ENCODE measurements at places on chromosomes 1 and 21.

- no peak for DNase-seq
Measured at GRCh38 chr1:112889052-112889768, 66.8 kb downstream of the SLC16A1 start.

DNA sequence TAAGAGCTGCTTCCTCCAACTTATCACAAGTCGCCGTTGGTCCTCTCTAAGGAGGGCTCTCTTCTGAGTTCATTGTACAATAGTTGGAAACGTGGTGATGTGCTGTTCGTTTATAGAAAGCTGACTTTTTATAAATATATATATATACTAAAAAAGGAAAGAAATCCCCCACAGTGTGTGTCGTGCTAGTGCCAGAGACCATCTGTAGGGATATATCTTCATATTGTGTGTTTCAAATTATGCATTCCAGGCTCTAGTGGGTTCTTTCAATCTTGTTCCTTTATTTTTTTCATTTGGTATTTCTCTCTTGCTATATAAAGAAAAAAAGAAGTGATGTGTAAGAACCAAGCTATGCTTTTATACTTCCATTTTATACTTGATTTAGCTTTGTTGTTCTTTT is 111.8 kb downstream of the TAS1R2 start:
- DNase-seq: no peak

- no peak for DNase-seq
Measured at GRCh38 chr1:26689504-26689903, 6.3 kb upstream of the ARID1A start.

GRCh38 chr1:198132060-198132781 is 24.6 kb upstream of the NEK7 start:
- DNase-seq: no peak

- no peak for DNase-seq
Measured at GRCh38 chr1:67059346-67059745, 5.4 kb upstream of the SLC35D1 start.

DNA sequence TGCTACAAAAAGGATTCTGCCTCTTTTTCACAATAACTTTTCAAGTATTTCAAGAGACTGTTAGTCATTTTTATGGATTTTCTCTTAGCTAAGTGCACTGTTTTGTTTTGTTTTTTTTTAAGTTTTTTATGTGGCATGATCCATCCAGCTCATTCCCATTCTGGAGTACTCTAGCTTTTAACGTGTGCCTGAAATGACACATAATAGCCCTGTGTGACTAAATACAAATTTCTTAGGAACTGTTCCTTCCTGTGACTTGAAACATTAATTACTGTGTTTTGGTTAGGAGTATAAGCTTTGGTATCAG is 143.9 kb downstream of the HS2ST1 start:
- DNase-seq: no peak

- DNase-seq: no peak
Measured at GRCh38 chr21:14070049-14070893, 140.5 kb downstream of the LIPI start.

DNA sequence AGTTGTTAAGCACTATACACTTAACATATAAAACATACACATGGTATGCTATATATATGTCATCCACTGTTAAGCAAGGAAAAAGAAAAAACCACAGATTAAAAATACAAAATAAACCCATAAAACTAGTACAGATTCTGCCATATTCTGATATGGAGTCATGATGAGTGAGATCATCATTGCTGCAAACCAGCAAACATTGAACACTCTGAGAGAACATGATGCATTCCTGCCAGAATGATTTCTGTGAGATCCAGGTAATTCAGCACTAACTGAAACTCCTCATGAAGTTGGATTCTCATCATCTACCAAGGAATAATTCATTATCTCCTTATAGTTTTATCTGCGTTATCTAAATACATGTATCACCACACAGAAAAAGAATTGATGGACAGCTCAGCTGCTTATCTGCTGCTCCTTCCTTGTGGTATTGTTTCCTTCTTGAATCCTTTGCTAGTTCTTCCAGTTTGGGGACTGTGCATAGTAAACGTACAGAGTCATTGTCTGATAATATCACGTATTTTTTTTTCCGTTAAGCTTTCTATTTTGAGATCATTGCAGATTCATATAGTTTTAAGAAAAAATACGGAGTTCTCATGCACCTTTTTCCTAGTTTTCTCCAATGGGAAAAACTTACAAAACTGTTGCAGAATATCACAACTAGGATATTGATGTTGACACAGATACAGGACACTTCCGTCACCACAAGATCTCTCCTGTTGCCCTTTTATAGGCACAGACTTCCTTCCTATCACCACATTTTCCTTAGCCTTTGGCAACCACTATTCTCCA is 9.3 kb downstream of the RAB4A start:
- no peak for DNase-seq

DNA sequence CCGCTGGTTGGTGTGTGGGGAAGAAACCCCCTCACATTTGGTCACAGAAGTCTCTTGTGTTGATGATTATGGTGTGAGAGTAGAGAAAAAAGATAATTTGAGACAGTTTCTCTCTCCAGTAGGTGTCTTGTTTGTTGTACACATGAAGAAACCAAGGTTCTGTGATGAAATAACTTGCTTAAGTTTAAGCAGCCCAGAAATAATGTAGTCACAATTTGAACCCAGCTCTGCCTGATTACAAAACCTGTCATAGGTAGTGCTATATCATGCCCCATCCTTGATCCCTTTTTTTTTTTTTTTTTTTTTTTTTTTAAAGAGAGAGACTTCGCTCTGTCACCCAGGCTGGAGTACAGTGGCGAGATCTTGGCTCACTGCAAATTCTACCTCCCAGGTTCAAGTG is 4.9 kb downstream of the MFN2 start:
- DNase-seq: no peak

DNA sequence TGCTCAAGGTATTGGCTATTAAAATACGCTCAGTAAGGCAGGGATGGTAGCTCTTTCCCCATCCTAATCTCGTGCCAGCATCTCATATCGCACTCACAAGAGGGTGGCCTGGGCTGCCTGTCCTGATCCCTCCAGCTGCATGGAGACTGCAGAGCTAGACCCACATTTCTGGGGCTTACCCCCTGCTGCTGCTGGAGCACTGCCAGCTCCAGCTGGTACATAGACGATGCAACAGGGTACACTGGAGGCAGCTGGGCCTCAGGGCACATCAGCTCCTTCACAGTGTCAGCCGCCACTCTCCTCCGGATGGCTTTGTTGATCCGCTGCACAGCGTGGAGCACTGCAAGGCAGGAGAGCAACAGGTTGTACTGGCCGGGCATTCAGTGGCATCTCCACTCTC is 16.0 kb downstream of the IQGAP3 start:
- DNase-seq: no peak

DNA sequence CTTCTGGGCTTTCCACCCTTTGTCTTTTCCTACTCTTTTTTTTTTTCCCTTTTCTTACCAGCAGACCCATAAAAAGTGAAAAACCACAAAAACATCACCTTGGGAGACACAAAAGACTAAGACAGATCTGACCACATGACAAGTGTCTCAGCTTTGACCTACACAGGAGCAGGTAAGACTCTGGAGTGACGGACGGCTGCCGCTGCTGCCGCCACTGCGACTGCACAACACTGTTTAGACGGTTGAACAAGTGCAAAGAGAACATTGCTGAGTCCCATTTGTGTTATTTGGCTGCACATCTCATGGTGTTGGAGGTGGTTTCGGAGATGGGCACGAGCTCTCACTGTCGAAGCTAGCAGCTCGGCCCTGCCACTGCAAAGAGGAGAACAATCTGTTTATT is 62.0 kb downstream of the SYT6 start:
- no peak for DNase-seq

DNA sequence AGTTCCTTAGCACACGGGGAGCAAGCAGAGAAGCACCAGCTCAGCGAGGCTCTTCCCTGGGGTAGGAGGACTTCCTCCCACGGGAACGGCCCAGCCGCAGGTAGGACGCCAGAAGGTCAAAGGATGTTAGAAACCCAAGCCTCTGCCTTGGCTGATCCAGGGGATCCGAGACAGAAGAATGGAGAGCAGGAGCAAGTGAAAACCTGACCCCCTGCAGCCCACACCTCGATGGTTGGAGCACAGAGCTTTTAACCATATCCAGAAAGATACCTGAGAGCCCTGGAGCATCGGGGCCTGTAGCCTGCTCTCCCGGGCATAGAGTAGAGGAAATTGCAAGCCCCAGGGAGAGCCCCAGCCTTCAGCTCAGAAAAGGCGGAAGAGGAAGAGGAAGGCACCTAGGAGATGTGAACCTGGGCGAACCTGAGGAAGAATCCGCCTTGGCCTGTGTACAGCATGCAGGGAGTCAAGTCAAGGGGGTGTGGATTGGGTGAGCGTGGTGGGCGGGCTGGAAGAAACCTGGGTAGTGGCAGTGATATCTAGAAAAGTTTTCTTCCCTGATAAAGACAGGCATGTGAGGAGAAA is 76.3 kb downstream of the PSMG1 start:
- DNase-seq: no peak

DNA sequence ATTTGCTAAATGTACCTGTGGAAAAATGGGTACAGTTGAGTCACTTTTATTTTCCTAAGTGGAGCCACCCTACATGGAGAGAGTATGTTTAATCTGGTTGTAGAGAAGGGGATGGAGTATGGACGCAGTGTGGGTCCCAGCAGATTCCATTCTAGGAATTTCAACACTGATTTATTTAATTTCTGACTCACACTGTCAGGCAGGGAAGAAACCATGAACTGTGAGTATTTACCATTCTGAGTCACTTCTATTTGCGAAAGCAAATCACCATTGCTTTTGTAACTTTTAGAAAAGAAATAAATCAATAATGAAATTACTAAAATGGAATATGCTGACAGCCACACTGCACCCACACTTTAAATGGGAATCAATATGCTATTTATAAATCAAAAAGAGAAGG is 339.0 kb downstream of the DSCAM start:
- DNase-seq: no peak

DNA sequence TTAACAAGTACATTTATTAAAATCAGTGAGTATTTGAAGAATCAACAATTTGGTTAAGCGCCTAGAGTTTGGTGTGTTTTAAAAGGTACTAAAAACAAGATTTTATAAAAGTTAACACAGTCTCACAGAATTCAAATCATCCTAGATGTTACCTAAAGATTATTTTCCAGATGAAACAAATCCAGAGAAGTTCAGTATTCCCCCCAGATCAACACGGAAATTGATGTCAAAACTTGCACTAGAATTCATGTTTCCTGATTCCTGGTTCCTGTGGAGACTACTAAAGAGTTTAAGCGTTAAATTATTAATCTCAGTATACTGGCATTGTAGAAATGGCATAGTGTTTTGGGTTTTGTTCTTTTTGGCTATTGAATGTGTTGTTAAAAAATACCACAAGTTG is 1.4 kb downstream of the PTBP2 start:
- no peak for DNase-seq

GRCh38 chr1:198326915-198327314 is 170.1 kb downstream of the NEK7 start:
- no peak for DNase-seq

DNA sequence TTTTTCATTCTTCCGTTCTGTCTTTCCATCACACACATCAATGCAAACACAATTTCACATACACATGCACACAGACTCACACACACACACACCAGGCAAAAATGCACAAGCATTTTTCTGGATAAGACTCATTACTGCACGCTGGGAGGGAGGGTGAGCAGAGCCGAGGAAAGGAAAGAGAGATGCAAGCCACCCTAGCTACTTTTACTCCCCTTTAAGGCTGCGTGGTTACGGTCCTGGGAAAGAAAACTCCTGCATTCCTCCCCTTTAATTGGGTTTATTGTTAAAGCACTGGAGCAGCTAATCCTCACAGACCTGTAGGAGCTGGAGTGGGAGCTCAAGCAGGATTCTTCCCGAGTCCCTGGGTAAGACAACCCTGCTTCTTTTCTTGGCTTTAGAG is at the start of gene CAMK1G:
Gene CAMK1G (plus strand): TSS at position 307 of the 400 bp plus-strand sequence. CDS start 11,270 bp downstream, outside the sequence.
- peak; percentile 17 for DNase-seq

DNA sequence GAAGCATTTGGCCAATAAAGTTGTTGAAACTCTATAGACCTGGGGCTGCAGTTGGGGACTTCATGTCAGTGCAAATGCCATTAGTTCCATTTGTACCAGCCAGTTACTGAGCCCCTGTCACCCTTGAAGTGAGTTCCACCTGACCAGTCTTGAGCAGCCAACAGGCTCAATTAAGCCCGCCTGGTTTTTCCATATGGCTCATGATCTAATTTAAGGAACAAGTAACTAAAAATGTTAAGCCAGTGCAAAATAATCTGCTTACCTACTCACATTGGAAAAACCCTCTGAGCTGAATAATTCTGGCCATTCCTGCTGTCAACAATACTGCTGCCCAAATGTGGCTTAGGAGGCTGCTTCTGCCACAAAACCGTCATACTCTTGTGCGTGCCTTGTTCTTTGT is 21.6 kb downstream of the NSUN4 start:
- DNase-seq: no peak

DNA sequence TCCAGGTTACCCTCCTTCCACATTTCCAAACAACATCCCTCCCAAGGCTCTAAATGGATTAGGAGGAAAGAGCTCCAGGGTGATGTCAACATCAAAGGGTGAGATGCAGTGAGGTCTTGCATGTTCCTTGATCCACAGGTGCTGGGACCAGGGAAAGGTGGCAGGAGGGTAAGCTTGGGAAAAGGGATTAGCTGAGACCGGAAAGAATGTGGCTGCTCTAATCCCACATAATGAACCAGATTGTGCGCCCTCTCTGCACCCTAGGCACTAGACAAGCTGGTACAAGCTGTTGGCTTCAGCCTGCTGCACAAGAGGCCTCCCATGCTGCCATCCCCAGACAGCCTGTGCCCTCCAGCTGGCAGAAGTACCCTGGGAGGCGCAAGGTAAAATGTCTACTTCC is 34.9 kb downstream of the PLXNA2 start:
- DNase-seq: no peak

GRCh38 chr1:231918239-231919015 is 291.8 kb downstream of the DISC1 start:
- no peak for DNase-seq

GRCh38 chr1:46581681-46582455 is 22.2 kb downstream of the MKNK1 start:
- DNase-seq: no peak

- DNase-seq: no peak
Measured at GRCh38 chr1:220005489-220005888, 40.8 kb downstream of the EPRS1 start.

DNA sequence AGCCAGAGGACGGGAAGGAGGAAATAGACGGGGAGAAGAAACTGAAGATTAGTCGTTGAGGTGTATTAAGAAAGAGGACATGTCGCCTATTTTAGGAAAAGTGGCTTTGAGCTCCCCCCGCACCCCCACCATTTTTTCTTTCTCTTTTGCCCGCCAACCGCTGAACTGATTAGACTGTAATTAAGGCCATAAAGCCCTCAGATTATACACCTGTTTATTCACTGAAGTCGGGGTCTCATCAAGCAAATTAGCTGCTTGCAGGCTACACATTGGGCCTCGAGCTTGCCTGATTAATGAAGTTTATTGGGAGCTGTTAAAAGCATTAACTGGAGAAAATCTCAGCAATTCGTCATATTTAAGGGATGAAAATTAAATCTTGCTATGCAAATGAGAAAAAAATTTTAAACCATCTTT is 119.4 kb upstream of the RRP15 start:
- peak; percentile 61 for DNase-seq

GRCh38 chr1:172145656-172146055 is 274.8 kb upstream of the C1orf105 start:
- no peak for DNase-seq

- no peak for DNase-seq
Measured at GRCh38 chr1:9376886-9377333, 84.2 kb downstream of the SPSB1 start.

- no peak for DNase-seq
Measured at GRCh38 chr1:2970311-2971071, 50.8 kb upstream of the ACTRT2 start.
